ENCODE measurements at places on chromosomes 2 and 18.

DNA sequence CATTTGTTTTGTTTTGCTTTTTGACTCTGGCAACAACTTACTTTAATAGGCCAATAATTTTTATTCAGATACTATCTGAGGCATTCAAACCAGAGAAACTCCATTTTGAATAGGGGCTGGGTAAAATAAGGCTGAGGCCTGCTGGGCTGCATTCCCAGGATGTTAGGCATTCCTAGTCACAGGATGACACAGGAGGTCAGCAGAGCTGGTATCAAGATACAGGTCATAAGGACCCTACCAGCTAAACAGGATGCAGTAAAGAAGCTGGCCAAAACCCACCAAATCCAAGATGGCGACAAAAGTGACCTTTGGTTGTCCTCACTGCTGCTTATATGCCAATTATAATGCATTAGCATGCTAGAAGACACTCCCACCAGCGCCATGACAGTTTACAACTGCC, 102.2 kb upstream of the XPO1 start:
- no peak for DNase-seq

DNA sequence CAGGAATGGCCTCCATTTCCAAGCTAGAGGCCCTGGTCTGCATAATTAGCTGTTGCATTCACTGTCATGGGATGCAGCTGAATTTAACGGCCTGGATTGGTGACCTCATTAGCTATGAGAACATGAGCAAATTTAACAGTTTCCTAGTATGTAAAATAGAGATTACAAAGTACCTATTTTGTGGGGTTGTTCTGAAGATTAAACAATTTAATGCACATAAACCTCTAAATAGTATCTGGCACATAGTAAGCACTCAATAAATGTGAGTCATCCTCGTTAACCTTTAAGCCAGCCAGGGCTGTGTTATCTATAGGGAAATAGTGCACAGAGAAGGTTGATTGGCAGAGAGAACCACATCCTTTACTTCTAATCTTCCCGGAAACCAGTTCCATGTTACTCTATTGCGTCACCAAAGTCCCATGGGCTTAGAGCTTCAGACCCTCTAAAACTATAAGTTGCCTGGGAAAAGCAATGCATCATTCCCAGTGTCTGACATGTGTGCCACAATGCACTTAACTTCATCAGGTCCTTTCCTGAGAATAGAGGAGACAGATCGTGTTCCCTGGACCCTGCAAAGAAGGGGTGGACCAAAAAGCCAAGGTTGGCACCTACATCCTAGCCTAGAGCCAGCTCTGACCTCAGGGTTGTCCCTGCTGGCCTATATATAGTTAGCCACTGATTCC, 196.5 kb downstream of the LNPK start:
- DNase-seq, result no peak

GRCh38 chr2:42523341-42523740, 29.6 kb upstream of the KCNG3 start:
- no peak for DNase-seq

DNA sequence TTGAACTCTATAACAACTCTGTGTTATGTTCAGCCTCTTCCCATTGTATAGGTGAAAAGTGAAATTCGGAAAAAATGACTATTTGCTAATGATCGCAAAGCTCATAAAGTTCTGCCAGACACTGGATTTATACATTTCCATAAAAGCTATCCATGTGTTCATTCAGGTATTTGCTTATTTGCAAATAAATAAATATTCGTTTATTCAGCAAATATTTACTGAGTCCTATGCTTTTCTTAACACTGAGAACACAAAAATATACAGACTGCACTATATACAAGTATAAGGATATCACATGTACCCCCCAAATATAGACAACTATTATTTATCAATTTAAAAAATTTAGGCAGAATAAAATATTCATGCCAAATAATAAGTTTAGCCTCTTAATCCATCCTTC, 63.2 kb upstream of the ATP8B1 start:
- no peak for DNase-seq

GRCh38 chr2:102331311-102331980, 20.1 kb downstream of the IL1RL1 start:
- DNase-seq, result no peak

DNA sequence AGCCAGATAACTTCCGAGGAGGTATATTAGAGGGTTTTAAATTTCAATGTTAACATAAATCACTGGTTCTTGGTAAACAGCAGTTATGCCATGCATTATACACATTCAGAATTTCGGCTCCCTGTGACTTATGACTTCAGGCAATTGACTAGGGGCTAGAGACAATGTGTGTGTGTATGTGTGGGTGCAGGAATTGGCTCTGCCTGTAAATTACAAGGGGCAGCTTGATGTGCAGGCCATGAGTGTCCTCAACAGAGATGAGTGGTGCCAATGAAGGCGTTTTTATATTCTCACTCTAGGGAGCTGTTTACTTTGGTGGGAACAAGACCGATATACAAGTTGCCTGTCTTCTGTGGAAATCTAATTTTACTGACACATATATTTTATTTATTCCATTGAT, 161.6 kb downstream of the CSRNP3 start:
- DNase-seq, result no peak

GRCh38 chr18:22466608-22467395, 49.1 kb upstream of the CTAGE1 start:
- DNase-seq, result no peak

DNA sequence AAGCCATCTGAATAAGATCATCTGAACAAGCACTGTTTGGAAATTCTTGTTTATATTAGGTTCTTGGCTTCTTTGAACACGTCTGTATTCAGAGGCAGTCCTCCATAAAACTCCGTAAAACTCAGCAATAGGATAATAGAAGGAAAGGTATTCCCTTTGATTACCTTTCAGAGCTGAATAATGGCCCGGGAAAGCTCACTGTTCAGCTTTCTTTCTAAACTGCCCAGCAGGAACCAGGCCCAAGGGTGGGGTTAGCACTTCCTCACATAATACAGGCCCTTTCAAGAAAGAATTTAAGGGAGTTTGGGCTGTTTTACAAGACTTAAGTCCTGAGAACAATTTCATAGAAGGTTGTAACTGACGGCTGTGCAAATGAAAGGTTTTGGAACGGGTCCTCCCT, 72.2 kb upstream of the PHLPP1 start:
- no peak for DNase-seq

GRCh38 chr2:6354546-6354945, 511.2 kb downstream of the CMPK2 start:
- DNase-seq, result no peak

GRCh38 chr18:78816916-78817315, 162.7 kb upstream of the SALL3 start:
- DNase-seq, result no peak

GRCh38 chr2:169159686-169160085, 90.3 kb downstream of the DHRS9 start:
- no peak for DNase-seq

- DNase-seq, result no peak
Observed at GRCh38 chr2:20108655-20109396, 57.4 kb upstream of the LAPTM4A start.

DNA sequence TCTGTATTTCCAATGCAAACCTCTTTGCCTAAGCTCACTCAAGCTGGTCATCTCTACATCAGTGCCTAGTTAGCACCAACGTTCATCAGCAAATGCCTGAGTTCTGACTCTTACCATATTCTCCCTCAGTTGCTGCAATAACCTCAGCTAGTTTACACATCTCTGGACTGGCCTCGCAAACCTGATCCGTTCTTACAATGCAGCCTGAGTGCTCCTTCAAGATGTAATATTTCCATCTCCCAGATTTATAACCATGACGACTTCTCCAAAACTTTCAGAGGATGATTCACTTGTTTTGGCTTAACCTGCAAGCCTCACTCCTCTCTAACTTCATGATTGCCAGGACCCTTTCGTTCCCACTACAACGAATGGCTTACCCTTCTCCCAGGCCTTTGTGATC, 69.7 kb downstream of the DIPK1C start:
- DNase-seq, result no peak
